Small intestine (tissue), 16 donors: ENCODE measurements at places on chromosomes 13 and 19. TPM values are rescaled to one million over a fixed set of nuclear protein-coding genes. Genes with fewer than 3 reads are reported as not detected.

The ZNF547 gene
- polyA plus RNA-seq = 0.45 TPM

The ZNF473 gene
- 2.0 TPM for polyA plus RNA-seq

The A1BG gene
- 9.3 TPM for polyA plus RNA-seq

The PPP6R1 gene
- 67.5 TPM for polyA plus RNA-seq

The DNAJC3 gene
- 9.5 TPM for polyA plus RNA-seq

GRCh38 chr13:62092949-62093348, 677.3 kb upstream of the PCDH20 start:
- H3K4me1 ChIP-seq = no peaks in the 10 kb centered on the region
- no peak for DNase-seq
- H3K27ac ChIP-seq = no peak overlapping the region
- H3K4me3 ChIP-seq = no peak overlapping the region
- H3K36me3 ChIP-seq = no peaks in the 10 kb centered on the region
- no peaks in the 10 kb centered on the region for H3K27me3 ChIP-seq

DNA sequence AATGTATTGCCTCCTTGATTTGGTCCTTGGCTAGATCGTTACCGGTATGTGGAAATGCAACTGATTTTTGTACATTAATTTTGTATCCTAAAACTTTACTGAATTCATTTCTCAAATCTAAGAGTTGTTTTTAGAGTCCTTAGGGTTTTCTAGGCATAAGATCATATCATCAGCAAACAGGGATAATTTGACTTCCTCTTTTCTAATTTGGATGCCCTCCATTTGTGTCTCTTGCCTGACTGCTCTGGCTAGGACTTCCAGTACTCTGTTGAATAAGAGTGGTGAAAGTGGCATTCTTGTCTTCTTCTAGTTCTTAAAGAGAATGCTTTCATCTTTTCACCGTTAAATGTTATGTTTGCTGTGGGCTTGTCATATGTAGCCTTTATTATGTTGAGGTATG, 12.0 kb upstream of the CYP2A13 start:
- H3K4me1 ChIP-seq = no peaks in the 10 kb centered on the region
- no peak for DNase-seq
- no peak overlapping the region for H3K4me3 ChIP-seq
- H3K36me3 ChIP-seq = no peaks in the 10 kb centered on the region
- H3K27me3 ChIP-seq = peaks cover 2% of the 10 kb centered on the region

- DNase-seq = no peak
- H3K4me3 ChIP-seq = no peak overlapping the region
- H3K27ac ChIP-seq = no peak overlapping the region
- no peaks in the 10 kb centered on the region for H3K36me3 ChIP-seq
- no peaks in the 10 kb centered on the region for H3K27me3 ChIP-seq
These were observed 88.8 kb upstream of the MCF2L start for GRCh38 chr13:112880221-112880641.

- no peaks in the 10 kb centered on the region for H3K36me3 ChIP-seq
- DNase-seq = no peak
- H3K27ac ChIP-seq = no peak overlapping the region
- H3K4me3 ChIP-seq = no peak overlapping the region
- H3K27me3 ChIP-seq = no peaks in the 10 kb centered on the region
These were observed 19.3 kb upstream of the KIR3DL3 start for GRCh38 chr19:54704928-54705327.

DNA sequence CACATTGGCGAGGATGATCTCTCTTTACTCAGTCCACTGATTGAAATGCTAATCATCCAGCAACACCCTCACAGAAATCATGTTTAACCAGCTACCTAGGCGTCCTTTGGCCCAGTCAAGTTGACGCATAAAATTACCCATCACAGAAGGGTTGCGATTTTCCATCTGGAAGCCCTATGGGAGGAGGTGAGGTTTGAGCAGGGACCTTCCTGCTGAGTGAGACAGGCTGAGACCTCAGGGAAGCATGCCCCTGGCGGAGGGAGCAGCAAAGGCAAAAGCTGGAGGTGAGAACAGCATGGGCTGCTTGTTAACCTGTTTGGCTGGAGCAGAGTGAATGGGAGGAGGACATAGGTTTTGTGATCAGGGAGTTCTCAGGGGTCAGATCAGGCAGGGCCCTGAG, 7.3 kb downstream of the TTC9B start:
- no peaks in the 10 kb centered on the region for H3K36me3 ChIP-seq
- no peak for DNase-seq
- no peak overlapping the region for H3K4me3 ChIP-seq
- no peak overlapping the region for H3K27ac ChIP-seq
- H3K27me3 ChIP-seq = no peaks in the 10 kb centered on the region

DNA sequence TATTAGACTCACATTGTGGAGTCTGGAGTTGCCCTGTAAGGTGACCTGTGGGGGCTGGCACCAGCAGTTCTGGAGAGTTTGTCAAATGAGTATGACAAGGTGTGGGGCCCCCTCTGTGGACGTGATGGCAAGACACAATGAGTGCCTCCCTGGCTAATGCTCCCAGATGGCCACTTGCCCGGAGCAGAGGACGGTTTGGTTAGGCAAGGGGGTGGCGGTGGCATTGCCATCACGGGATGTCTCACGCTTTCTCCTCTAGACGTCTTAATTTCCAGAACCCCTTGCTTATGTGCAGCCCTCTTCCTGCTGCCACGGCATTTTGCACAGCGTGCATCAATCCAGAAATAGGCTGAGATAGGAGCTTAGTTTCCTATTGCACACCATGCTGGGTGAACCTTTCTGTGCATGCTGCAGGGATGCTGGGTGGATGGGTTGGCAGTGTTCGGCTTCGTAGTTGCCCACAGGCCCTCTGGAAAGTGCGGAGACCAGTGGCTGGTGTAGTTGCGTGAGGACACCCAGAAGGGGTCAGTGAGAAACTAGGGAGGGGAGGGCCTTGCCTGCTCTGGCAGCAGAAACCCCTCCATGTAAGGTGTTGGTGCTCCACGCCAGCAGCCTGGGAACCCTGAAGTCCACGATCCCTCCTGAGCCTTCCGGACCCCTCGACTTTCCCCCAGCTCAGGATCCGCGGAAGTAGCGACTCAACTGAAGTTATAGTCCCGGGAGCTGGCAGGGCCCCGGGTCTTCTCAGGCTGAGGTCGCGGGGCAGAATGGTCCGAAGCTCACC, 18.1 kb upstream of the LRP3 start:
- H3K4me3 ChIP-seq = peak overlapping the region; percentile 68
- no peak for DNase-seq
- H3K36me3 ChIP-seq = no peaks in the 10 kb centered on the region
- H3K4me1 ChIP-seq = peaks cover 16% of the 10 kb centered on the region
- peak overlapping the region; percentile 89 for H3K27ac ChIP-seq

DNA sequence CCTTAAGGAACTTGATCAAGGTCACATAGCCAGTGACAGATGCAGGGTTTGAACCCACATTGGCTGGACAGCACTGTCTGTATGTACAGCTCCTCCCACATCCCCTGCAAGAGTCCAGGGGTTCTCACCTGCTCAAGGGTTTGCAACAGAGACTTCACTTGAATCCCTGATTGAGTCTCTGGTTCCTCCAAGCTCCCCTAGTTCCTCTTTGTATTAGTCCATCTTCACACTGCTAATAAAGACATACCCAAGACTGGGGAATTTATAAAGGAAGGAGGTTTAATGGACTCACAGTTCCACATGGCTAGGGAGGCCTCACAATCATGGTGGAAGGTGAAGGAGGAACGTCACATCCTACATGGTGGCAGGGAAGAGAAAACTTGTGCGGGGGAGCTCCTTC, 72.8 kb upstream of the CLDN10 start:
- no peak for DNase-seq
- H3K27me3 ChIP-seq = peaks cover 5% of the 10 kb centered on the region
- no peak overlapping the region for H3K27ac ChIP-seq
- H3K4me3 ChIP-seq = no peak overlapping the region

DNA sequence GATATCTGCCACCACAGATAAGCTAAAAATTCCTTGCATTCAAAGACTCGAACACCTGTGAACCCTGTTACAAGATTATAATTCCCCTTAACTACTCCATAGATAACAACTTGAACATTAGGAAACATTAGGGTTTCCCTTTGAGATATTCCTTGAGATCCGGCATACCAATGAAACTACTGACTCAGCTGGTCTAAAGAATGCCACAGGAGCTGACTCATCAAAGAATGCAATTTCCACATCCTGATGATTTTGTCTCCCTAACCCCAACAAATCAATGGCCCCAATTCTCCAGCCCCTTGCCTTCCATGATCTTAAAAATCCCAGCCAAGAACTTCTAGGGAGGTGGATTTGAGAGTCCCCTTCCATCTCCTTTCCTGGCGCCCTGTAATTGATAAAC, 35.6 kb upstream of the ZNF599 start:
- no peaks in the 10 kb centered on the region for H3K27me3 ChIP-seq
- H3K27ac ChIP-seq = no peak overlapping the region
- H3K4me1 ChIP-seq = no peaks in the 10 kb centered on the region
- H3K4me3 ChIP-seq = no peak overlapping the region

DNA sequence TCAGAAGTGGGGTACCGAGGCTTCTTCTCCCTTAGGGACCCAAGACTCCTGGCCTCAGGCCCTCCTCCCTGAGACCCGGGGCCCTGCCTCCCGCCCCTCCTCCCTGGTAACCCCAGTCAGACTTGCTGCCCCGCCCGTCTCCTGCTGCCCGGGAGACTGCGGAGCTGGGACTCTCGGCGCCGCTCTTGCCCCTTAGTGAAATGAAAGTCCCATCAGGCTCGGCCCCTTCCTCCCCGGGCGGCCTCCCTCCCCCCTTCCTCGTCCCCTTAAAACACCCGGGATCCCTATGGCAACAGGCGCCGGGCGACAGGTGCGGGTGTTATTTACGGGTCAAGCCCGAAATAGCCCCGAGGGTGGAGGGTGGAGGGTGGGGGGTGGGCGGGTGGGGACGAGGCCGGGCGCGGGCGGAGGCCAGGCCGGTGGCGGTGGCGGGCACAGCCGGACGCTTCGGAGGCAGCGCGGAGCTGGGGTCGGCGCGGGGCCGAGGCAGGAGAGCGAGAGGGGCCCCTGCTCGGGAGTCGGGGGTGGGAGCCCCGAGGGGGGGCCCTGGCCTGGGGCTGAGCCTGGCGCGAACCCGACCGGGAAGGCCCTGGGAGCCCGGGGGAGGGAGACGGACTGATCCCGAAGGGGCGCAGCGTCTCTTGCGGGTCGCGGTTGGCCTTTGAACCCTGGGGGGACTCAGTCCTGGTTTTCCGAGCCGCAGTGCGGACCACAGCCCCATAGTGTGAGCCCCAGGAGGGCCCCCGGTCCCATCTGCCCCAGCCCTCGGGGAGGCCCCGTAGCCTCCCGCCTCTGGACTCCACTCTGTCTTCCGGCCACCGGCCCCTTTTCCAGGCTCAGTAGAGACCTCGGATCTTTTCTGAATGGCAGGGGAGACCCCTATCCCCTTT, at the start of gene CACNG6:
CACNG6 (plus strand) TSS at position 414 of the 890 bp plus-strand sequence. CDS start 1,241 bp downstream, outside the sequence.
- no peaks in the 10 kb centered on the region for H3K4me1 ChIP-seq
- H3K27me3 ChIP-seq = peaks cover 26% of the 10 kb centered on the region
- no peak within 1 kb of the TSS for H3K27ac ChIP-seq
- no peak for DNase-seq
- H3K36me3 ChIP-seq = no peaks in the 10 kb centered on the region

DNA sequence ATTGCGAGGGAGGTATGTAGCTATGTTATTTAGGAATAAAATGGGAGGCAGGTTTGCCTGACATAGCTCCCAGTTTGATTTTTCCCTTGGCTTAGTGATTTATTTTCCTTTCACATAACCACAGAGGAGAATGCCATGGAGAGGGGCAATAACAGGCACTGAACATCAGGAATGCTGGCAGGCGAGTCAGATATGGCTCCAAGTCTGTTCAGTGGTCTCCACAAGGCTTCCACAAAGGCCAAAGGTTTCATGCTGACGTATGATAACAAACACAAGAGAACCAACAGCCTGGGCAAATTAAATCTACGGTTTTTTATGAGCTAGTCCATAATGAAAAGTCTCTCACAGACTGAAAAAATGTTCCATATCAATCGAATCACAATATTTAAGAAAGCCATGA, 66.7 kb downstream of the SUCLA2 start:
- no peak for DNase-seq
- no peaks in the 10 kb centered on the region for H3K36me3 ChIP-seq
- H3K4me3 ChIP-seq = no peak overlapping the region
- H3K27ac ChIP-seq = no peak overlapping the region
- H3K4me1 ChIP-seq = no peaks in the 10 kb centered on the region

- H3K27ac ChIP-seq = no peak overlapping the region
- no peak overlapping the region for H3K4me3 ChIP-seq
- DNase-seq = no peak
These were observed 143.8 kb upstream of the ZNF507 start for GRCh38 chr19:32201636-32202051.

GRCh38 chr13:24071016-24071415, 89.5 kb upstream of the SPATA13 start:
- peaks cover 5% of the 10 kb centered on the region for H3K4me1 ChIP-seq
- no peak overlapping the region for H3K27ac ChIP-seq
- no peak for DNase-seq
- no peaks in the 10 kb centered on the region for H3K27me3 ChIP-seq
- H3K4me3 ChIP-seq = no peak overlapping the region
- no peaks in the 10 kb centered on the region for H3K36me3 ChIP-seq

DNA sequence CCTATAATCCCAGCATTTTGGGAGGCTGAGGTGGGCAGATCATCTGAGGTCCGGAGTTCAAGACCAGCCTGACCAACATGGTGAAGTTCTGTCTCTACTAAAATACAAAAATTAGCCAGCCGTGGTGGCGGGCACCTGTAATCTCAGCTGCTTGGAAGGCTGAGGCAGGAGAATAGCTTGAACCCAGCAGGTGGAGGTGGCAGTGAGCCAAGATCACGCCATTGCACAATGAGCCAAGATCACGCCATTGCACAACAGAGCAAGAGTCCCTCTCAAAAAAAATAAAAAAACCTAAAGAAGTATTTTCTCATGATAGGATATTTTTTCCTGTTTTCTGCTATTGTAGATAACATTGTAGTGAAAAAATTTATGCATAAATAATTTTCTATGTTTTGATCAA, 13.3 kb downstream of the IFT88 start:
- H3K4me1 ChIP-seq = no peaks in the 10 kb centered on the region
- H3K27ac ChIP-seq = peak overlapping the region; percentile 6
- H3K4me3 ChIP-seq = no peak overlapping the region
- DNase-seq = peak; percentile 69
- no peaks in the 10 kb centered on the region for H3K27me3 ChIP-seq
- peaks cover 7% of the 10 kb centered on the region for H3K36me3 ChIP-seq

- H3K36me3 ChIP-seq = no peaks in the 10 kb centered on the region
- no peaks in the 10 kb centered on the region for H3K4me1 ChIP-seq
- DNase-seq = peak; percentile 93
- peak overlapping the region; percentile 63 for H3K4me3 ChIP-seq
- no peaks in the 10 kb centered on the region for H3K27me3 ChIP-seq
These were observed 2.1 kb upstream of the HOOK2 start for GRCh38 chr19:12777217-12778016.

- no peaks in the 10 kb centered on the region for H3K27me3 ChIP-seq
- H3K27ac ChIP-seq = no peak overlapping the region
- H3K4me1 ChIP-seq = no peaks in the 10 kb centered on the region
- H3K4me3 ChIP-seq = no peak overlapping the region
- H3K36me3 ChIP-seq = no peaks in the 10 kb centered on the region
- DNase-seq = no peak
These were observed 52.2 kb downstream of the AP1M1 start for GRCh38 chr19:16249826-16250404.

GRCh38 chr19:5038631-5039271, 69.8 kb downstream of the KDM4B start:
- no peak for DNase-seq
- H3K4me3 ChIP-seq = no peak overlapping the region
- H3K27me3 ChIP-seq = no peaks in the 10 kb centered on the region
- H3K4me1 ChIP-seq = no peaks in the 10 kb centered on the region
- H3K27ac ChIP-seq = no peak overlapping the region
- peaks cover 4% of the 10 kb centered on the region for H3K36me3 ChIP-seq

GRCh38 chr13:94209117-94209516, 270.4 kb downstream of the DCT start:
- no peak overlapping the region for H3K27ac ChIP-seq
- no peaks in the 10 kb centered on the region for H3K27me3 ChIP-seq
- H3K4me3 ChIP-seq = no peak overlapping the region
- no peaks in the 10 kb centered on the region for H3K36me3 ChIP-seq

- no peak for DNase-seq
- H3K27me3 ChIP-seq = no peaks in the 10 kb centered on the region
- H3K4me1 ChIP-seq = no peaks in the 10 kb centered on the region
These were observed 27.5 kb downstream of the CRYL1 start for GRCh38 chr13:20498129-20498528.
